ENCODE measurements at places on chromosomes 6 and 20. TPM values are rescaled to one million over a fixed set of nuclear protein-coding genes. Genes with fewer than 3 reads are reported as not detected.

The ZBTB12 gene
- total RNA-seq = 0.21 TPM

The KCNK5 gene
- 0.31 TPM for total RNA-seq

The LY86 gene
- 64.5 TPM for total RNA-seq

The DLK2 gene
- total RNA-seq = 0.31 TPM

The CTAGE9 gene
- not detected for total RNA-seq

The LKAAEAR1 gene
- 0.42 TPM for total RNA-seq

The ME1 gene
- total RNA-seq = 1.3 TPM

The SLC17A2 gene
- not detected for total RNA-seq

The C6orf132 gene
- not detected for total RNA-seq

The LTA gene
- total RNA-seq = 2.5 TPM

The C20orf144 gene
- 0.21 TPM for total RNA-seq

The SLC22A23 gene
- 6.0 TPM for total RNA-seq

The TSBP1 gene
- total RNA-seq = not detected

The FNDC11 gene
- 0.84 TPM for total RNA-seq

The HDGFL1 gene
- not detected for total RNA-seq

The BTN3A1 gene
- 51.2 TPM for total RNA-seq

The IL20RA gene
- 0.10 TPM for total RNA-seq

The HLA-DOB gene
- 6.6 TPM for total RNA-seq

The BPIFA1 gene
- not detected for total RNA-seq

The DDAH2 gene
- 9.8 TPM for total RNA-seq

The TRIM10 gene
- 0.21 TPM for total RNA-seq

The LPA gene
- total RNA-seq = not detected

The SPEF1 gene
- not detected for total RNA-seq

The OR2J1 gene
- not detected for total RNA-seq

The ELOVL2 gene
- total RNA-seq = not detected

The FAM209B gene
- 0.52 TPM for total RNA-seq

The SLC12A5 gene
- total RNA-seq = 0.10 TPM

The SPATS1 gene
- total RNA-seq = not detected

The HAO1 gene
- not detected for total RNA-seq

All from mononuclear cell (primary cell).